ENCODE measurements at places on chromosomes 6 and 20.

DNA sequence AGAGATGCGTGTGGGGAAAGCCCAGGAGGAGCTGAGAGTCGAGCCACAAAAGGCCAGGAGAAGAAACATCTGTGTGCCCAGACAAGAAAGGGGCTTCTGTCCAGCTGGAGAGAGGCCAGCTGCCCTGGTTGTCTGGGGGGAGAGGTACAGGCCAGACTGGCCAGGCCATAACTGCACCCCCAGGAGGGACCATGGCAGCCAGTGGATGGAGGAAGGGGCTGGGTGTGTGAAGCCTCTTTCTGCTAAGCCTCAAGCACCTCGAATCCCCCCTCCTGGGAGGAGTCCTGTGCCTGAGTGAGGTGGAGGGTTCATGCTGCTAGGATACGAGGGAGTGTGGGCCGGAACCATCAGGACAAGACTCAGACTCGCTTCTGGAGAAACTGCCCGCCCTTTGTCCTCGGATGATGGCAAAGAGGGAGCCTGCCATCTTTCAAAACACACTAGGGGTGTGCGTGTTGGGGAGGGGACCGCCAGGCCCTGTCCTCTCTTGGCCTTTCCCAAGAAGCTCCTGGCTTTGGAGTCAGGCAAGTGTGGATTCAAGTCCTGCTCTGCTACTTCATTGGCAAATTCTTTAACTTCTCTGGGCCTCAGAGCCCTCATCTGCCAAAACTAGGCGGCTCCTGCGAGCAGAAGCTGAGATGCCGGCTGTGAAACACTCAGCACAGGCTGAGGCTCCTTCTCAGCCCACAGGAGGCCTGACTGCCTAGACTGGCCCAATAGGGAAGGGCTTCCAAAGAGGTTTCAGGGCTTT lies 90.3 kb downstream of the ASXL1 start:
- DNase-seq: no peak

- no peak for DNase-seq
Observed at GRCh38 chr6:111418971-111419693, 63.9 kb downstream of the REV3L start.

- DNase-seq: no peak
Observed at GRCh38 chr6:97882755-97883154, 599.7 kb upstream of the MMS22L start.

DNA sequence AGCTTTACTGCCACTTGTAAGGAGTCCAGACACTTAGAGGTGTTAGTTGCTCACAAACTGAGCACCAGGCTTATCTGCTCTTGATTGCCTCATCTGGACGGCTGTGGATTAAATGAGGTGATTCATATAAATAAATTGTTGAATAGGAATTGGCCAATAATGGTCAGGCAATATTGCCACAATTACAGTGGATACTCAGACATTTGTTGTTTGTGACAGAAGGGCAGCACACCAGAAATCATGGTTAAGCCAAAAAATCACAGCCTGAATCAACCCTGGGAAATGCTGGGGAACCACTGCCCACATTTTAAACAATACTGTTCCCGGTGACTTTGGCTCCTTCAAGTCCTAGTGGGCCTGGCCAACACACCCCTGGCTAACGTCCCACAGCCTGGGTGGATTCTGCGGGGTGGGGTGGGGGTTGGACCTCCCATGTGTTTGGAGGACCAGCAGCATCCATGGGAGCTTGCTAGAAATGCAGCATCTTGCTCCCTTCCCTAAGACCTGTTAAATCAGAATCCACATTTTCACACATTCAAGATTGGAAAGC lies 29.5 kb upstream of the SPDEF start:
- DNase-seq: no peak

GRCh38 chr6:165325609-165326008 lies 16.2 kb upstream of the C6orf118 start:
- DNase-seq: no peak

- no peak for DNase-seq
Observed at GRCh38 chr6:20952699-20953474, 418.6 kb downstream of the CDKAL1 start.

DNA sequence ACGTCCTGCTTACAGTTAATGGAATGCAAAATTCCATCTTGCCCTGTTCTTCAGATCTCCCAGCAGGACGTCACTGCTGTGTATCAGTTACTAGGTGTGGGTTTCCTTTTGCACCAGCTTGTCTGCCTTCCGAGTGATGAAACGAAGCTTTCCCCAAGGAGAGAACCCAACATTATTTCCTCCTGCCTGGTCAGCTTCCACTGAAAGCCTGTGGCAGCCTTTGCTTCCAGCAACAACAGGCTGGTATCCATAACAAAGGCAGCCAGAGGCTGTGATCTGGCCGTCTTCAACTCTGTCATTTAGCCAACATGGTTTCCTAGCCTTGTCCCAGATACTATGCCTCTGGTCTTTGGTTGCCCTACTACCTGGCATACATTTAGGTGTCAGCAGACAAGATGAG lies 78.9 kb upstream of the HEY2 start:
- DNase-seq: no peak

Data from mucosa of gallbladder (tissue), 1 donor.